Stimulated activated CD4-positive, alpha-beta T cell treated with anti-CD3 and anti-CD28 coated beads, Interleukin-12 subunit alpha, Interleukin-12 subunit beta, amount 100 ng/mL, for 48 hours (primary cell): ENCODE measurements at places on chromosomes 3 and 15.

DNA sequence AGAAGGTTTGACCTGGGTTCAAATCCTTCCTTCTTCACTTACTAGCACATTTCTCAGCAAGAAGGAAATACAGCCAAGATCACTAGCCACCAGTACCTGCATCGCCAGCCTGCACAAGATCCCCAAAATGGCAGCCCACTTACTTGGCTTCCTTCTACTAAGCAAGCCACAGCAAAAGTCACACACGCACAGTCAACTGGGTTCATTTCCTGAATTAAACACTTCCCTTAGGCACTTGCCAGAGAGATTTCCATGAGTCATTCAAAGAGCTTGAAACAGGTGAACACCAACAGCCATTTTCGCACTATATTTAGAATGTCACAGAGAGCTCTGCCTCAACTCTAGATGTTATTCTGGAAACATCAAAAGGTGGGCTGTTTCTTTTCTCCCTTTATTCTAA, 42.6 kb downstream of the MGLL start:
- no peak for DNase-seq

GRCh38 chr3:5258526-5258925, 71.0 kb downstream of the EDEM1 start:
- DNase-seq: no peak

DNA sequence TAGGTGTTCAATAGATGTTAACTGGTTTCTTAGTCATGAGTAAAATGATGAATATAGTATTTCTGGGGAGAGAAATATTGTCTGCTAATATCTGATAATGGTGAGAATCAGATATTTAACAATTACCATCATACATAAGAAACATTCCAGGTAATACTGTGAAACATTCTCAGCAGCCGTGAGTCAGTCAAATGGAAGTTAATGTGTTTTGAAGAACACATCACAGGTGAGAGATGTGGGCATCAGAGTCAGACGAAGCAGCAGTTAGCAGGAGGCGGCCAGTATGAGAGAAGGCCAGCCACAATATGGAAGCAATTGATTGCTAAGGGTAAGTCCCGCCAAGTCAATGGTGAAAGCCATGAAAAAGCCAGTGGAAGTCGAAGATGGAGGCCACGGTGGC, 1035.9 kb downstream of the TUSC7 start:
- no peak for DNase-seq

DNA sequence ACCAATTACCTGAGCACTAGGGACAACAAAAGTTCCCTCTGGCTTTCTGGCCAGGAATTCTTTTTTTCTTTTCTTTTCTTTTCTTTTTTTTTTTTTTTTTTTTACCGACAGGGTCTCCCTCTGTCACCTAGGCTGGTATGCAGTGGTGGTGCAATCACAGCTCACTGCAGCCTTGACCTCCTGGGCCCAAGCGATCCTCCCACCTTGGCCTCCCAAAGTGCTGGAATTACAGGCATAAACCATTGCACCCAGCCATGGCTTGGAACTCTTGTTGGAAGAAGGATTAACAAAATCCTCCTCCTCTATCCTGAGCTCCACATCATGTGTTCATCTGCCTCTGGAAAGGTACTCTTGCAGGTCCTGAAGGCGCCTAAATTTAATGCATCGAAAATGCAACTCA, 2.9 kb upstream of the LTF start:
- DNase-seq: no peak

DNA sequence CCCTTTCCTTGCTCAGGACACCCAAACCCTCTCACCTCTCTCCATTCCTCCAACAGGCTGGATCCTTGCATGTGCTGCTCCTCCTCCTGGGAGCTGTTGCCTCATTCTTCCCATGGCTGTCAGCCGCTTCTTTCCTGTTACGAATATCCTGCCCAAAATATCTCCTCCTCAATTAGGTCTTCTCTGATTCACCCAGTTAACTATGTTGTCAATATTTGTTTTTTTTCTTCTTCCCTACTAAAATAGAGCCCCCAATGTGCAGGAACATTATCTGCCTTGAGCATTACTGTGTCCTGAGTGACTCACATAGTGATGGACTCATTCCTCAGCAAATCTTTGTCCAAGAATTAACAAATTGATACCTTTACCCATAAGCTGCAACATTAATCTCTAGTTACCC, 357.2 kb downstream of the CLSTN2 start:
- no peak for DNase-seq

DNA sequence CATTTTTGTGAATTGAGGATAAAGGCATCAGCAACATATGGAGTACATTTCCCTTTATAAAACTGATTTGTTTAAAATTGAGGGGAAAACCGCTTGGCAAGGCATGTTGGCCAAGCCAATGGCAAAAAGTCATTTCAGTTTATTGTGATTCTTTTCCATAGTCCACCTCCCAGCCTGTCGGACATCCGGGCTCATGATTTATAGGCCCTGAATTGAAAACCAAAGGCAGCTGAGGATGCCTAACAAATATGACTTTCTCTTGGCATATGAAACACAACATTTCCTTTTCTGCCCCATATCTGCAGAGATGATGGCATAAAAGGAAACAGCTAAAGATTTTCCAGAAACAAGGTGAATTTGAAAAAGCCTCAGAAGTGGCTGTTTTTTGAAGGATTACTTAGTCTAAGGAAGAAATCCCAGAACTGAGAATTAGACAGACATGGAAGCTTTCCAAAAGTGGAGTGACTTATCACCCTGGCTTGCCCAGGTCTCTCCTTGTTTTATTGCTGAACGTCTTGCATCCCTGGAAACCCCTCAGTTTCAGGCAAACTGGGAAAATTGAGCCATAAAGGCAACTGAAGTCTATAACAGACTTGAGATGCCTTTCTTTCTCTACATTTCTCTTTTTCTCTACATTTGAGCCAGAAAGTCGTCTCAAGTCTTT, 74.0 kb downstream of the COL8A1 start:
- no peak for DNase-seq

- DNase-seq: no peak
Measured at GRCh38 chr3:195899701-195900435, 8.5 kb downstream of the TNK2 start.

- DNase-seq: no peak
Measured at GRCh38 chr3:167705840-167706239, 28.9 kb downstream of the PDCD10 start.

DNA sequence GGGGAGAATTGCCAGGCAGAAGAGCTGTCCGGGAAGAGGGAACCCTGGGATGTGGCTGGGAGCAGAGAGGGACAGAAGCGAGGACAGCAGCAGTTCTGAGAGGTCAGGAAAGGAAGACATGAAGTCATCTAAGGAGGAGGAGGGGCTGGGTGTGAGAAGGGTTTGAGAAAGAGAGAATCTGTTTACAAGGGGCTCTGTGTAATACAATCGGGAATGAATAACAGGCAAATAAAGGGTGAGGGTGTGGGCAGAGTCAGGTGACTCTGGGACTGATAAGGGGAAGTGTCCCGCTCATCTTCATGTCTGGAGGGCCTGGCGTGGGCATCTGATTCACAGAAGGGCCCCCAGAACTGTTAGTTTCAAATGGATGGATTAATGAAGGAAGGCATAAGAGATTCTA, 191.3 kb downstream of the XXYLT1 start:
- DNase-seq: no peak

- DNase-seq: no peak
Measured at GRCh38 chr3:172138193-172138537, 98.8 kb downstream of the FNDC3B start.

- no peak for DNase-seq
Measured at GRCh38 chr3:88075497-88075896, 16.4 kb downstream of the ZNF654 start.

- no peak for DNase-seq
Measured at GRCh38 chr3:73665286-73665685, 40.5 kb upstream of the PDZRN3 start.

GRCh38 chr15:38614621-38615020, 50.0 kb upstream of the RASGRP1 start:
- no peak for DNase-seq

DNA sequence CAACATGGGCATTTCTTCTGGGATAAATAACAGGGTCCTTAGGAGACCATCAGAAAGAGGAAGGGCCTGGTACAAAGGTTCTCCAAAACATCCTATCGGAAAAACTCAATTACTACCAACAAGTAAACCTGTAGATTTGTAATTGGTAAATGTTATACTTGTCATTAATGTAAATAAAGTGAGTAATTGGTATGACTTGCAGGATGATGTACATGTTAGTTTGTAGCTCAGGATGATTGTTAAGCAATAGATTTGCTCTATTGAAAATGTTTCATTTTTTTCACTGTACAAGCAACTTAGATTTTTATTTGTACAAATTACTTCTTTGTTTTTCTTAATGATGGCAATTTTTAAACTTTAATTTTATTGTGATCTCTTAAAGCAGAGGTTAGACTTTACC, 3.8 kb upstream of the SCG5 start:
- DNase-seq: no peak

DNA sequence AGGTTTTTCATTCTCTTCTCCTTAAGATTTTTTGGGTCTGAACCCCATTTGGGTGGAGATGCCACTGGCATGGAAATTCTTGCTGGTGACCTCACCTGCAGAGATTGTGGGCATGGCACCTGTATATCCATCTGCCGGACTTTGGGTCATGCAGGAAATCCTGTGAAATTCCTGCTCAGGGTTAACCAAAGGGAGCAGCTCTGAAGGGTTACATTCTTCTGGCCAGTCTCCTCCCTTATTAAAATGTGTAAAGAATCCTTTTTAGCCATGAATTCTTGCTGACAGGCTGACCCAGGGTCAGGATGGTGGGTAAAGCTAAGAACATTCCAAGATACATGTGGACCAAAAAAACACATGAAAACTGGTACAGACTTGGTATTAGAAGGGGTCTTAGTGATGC, 27.4 kb downstream of the ARHGEF26 start:
- no peak for DNase-seq

DNA sequence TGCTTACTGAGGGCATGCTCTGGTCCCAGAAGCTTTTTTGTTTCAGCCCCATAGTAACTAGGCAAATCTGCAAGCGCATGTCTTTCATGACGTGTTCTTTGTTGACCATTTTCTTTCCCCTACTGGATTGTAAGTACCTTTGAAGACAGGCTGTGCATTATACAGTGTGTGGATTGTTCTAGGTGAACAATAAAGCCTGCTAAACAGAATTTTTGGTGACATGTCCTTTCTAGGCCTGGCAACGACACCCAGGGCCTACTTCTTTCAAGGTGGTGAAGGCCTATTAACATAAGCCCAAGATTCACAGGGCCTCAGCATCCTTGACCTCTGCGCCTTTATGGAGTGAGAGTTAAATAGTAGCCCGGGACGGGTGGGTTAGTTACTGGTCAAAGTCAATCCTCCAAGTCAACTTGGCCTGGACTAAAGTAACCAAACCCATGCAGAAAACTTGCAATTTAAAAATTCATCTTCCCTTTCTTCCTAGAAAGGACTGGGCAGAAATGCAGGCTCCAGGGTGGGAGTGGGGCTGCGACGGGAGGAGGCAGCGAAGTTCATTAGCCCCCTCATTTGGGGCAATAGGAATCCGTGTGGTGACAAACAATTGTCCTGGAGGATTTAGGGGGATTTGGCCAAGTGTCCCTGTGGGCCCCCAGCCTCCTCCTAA, 37.6 kb upstream of the TRIM71 start:
- no peak for DNase-seq

DNA sequence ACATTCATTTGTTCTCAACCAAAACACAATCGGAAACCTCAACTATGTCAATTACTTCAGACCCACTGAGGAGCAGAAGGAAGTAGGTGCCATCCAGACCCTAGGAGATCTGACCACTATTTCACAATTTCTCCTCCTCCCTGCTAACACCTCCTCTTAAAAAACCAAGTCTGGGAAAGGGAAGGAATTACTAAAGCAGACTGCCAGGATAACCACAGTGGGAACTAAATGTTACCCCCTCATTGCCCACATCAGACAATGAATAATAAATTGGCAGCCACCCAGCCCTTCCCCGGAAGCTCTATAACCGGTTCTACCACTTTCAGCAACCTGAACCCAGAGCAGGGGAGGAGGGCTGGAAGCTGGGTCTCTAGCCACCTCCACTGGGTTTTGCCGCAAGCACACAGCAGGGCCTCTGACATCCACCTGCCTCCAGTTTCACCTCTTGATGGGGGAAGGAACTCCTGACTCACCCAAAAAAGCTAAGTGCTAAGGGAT, 17.6 kb downstream of the C15orf62 start:
- DNase-seq: peak; percentile 47

GRCh38 chr3:157394411-157394810, 42.2 kb upstream of the PTX3 start:
- DNase-seq: no peak

GRCh38 chr3:182671541-182671940, 121.8 kb upstream of the ATP11B start:
- no peak for DNase-seq

DNA sequence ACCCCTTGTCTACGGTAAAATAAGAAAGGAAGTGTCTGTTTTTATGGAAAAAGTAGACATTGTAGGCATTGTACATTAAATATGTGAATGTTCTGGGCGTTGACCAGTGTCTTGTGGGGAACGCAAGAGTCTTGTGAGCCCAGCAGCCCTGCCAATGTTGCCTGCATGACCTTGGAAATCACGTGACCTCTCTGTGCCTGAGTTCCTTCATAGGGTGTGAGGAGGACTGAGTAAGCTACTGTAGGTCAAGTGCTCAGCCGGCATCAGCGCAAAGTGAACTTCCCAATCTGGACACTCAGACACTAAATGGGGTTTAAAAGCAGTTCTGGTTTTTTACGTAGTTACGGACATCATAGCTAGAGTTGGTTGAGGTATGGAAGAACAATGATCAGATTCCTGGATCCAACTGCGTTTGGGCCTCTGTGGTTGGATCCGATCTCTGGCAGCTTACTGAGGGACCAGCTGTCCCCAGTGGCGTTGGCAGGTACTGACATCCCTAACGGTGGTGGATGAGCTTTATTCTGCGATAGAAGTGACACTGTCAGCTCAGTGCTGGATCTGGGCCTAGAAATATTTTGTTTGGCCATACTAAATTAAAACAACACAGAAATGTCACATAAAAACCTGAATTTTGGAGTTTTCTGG, 63.8 kb downstream of the SPSB4 start:
- DNase-seq: no peak

DNA sequence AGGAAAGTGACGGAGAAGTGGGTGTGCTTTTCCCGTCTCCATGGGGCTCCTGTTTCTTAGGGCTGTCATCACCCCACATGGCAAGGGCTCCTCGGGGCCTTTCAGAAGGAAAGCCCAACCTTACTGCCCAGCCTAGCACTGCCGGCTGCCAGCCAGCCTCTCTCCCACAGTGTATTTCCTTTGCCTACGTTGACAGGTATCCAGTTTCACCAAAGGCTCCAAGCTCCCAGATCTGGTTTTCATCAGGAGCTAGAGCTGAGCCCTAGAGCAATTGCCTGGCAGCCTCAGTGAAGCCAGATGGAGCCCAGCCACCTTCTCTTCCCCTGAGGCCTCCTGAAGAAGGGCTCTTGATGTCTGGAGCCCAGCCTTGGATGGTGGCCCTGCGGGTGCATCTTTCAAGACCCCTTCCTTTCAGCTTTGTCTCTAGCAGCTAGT, 20.2 kb downstream of the CRABP1 start:
- no peak for DNase-seq

GRCh38 chr15:81948751-81949150, 97.1 kb downstream of the MEX3B start:
- no peak for DNase-seq

DNA sequence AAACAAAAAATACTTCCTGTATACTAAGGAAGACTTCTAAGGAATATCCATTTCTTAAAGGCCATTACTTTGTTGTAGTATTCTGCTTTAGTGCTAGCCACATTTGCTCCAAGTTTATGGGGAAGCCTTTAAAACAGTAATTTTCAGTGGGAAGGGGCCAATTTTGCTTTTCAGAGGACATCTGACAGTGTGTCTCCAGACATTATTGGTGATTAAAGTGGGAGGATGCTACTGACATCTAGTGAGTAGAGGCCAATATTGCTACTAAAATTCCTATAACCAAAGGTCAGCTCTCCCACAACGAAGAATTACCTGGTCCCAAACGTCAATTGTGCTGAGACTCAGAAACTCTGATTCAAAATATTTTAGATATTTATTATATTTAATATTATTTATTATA, 24.8 kb downstream of the SLC28A2 start:
- no peak for DNase-seq
